ENCODE measurements at places on chromosomes 11 and 22.

GRCh38 chr11:1830004-1830321, 4.8 kb upstream of the SYT8 start:
- no peak for DNase-seq

GRCh38 chr11:131242476-131243000, 127.9 kb upstream of the NTM start:
- DNase-seq, result no peak

GRCh38 chr11:1348796-1349326, 39.4 kb upstream of the TOLLIP start:
- no peak for DNase-seq

- DNase-seq, result no peak
These were observed 57.5 kb upstream of the PITPNB start for GRCh38 chr22:27976586-27976985.

- no peak for DNase-seq
These were observed 61.6 kb downstream of the STK33 start for GRCh38 chr11:8532475-8532874.

- DNase-seq, result no peak
These were observed 20.9 kb downstream of the RNH1 start for GRCh38 chr11:486189-486588.

GRCh38 chr11:73422886-73423285, 46.7 kb downstream of the RELT start:
- DNase-seq, result no peak

DNA sequence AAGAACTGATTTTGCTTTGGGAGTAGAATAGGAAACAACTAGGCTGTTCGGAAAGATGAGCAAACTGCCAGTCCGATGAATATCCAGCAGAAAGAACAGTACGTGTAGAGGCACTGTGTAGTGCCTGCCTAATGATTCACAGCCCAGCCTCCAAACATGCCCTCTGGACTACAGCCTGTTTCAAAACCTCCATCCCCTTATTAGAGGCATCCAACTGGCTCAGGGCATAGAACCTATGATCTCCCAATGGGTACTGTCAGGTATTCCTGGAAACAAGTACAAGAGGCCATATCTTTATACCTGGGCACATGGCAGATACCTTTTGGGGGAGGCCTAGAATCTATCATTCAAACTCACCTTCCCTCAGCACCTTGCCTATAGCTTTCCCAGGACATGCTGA, 4.9 kb downstream of the RRP8 start:
- no peak for DNase-seq

- DNase-seq, result no peak
These were observed 28.0 kb downstream of the ZC3H12C start for GRCh38 chr11:110121204-110121603.

DNA sequence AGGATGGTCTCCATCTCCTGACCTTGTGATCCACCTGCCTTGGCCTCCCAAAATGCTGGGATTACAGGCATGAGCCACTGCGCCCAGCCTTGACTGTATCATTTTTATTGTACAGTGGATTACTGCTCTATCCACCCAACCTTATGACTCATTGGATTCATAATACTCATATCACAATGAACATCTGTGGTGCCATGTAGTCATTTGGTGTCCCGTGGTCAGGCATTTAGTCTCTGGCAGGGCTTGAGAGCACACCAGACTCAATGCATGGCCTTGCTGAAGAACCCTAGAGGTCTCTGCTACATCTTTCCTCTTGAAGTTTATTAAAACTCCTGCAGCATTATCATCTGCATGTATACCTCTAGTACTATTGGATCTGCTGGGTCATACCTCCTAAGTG, 98.0 kb upstream of the LDLRAD3 start:
- DNase-seq, result no peak

- no peak for DNase-seq
These were observed 40.8 kb upstream of the ACCSL start for GRCh38 chr11:44006917-44007361.
